Posterior cingulate gyrus (tissue), 11 donors: ENCODE measurements at places on chromosomes 3 and 15.

GRCh38 chr3:188421836-188422540, 268.0 kb downstream of the LPP start:
- no peak for DNase-seq

DNA sequence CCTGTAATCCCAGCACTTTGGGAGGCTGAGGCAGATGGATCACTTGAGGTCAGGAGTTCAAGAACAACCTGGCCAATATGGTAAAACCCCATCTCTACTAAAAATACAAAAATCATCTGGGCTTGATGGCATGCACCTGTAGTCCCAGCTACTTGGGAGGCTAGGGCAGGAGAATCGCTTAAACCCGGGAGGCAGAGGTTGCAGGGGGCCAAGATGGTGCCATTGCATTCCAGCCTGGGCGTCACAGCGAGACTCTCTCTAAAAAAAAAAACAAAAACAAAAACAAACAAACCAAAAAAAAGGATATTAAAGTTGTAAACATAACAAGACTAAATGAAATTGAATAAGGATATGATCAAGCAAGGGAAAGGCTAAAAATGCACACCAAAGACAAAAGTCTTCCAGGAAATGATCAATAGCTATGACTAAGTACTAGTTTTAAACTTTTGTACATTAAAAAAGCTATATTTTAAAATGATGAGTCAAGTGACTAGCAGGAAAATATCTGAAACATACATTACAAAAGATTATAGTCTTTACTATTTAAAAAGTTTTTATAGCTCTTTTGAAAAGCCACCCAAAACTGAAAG, 28.6 kb downstream of the KLHL6 start:
- no peak for DNase-seq

DNA sequence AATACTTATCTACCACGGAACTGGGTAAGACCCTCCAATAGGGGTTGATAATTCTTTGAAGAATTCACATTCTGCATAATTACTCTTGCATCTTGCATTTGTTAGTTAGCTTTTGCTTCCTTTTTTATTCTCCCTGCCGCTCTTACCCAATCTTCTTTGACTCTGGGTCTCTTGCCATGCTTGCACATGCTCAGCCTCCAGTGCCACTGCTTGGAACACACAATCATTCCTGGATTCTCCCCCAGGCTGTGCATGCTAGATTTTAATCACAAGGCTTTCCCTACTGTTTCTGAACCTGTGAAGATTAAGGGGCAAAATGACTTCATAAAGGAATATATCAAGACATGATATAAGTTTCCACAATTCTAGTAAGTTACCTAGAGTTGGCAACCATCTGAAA, 133.1 kb downstream of the IL1RAP start:
- DNase-seq: no peak

GRCh38 chr15:81074773-81075172, 59.3 kb upstream of the CFAP161 start:
- no peak for DNase-seq

DNA sequence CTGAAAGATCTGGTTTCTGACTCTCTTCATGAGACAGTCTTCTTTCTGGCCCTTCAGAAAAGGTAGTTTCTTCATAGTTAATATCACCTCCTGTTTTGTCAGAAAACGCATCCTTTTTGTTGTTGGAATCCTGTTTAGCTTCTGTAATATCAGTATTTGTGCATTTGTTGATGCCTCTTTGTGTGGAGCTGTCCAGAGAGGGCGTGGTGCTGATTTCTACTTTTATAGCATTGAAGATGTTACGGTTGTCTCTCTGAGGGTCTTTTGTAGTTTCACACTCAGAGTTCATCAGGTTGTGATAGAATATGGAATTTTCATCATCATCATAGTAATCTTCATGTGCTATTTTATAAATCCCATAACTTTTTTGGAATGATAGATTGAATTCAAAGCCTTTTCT, 8.9 kb downstream of the GPR149 start:
- DNase-seq: no peak

DNA sequence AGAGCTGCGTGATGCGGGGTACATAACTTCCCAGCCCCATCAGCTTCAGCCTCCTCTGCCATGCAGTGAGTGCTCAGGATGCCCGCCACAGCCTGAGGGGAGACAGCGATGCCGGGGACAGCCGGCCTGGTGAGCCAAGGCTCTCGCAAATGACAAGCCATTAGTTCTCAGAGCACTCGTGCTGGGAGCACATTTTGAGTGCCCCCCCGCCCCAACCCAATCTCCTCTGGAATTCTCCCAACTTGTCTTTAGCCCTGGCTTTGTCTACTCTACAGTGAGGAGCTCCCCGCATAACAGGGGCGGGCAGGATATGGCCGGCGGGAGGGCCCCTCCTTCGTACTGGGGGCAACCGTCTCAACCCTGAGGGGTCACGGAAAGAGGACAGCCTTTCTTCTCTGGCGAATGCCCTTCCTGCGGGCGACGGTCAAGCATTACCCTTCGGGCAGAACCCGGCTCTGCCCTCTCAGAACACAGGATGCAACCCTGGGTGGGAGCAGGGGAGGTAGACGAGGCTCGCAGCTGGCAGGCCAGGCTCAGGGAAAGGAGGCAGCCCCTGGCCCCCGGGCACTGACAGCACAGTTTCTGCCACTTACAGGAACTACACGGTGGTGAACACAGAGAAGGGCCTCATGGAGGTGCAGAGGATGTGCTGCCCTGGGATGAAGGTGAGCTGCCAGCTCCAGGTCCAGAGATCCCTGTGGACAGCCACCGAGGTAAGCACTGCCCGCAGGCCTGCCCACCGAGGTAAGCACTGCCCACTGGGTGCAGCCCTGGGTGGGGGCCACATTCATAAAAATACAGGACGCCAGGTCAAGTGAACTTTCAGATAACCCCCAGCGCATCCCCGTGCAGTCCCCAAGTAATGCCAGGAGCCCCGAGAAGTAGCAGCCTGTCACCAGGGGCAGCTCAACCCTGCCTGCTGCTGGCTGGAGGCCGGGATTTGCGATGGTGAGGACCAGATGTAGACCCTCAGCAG, 141.7 kb downstream of the LRRK1 start:
- DNase-seq: no peak
